ENCODE measurements at places on chromosomes 1 and 21.

DNA sequence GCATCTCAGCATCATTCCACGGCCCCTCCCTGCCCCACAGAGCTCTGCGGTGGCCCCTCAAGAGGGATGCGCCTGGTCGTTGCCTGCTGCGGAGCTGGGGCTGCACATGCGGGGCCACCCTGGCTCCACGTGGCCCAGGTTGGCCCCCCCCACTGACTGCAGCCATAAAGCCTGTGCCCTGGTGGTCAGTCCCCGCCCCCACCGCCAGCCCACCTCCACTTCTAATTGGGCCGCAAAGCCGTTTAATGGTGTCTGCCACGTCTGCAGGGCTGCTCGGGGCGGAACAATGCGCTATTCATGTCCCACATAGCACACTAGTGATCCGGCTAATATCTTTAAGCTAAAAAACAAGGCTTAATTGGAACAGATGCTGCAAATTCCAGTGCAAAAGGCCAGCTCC lies 33.5 kb upstream of the ACTRT2 start:
- DNase-seq: no peak

DNA sequence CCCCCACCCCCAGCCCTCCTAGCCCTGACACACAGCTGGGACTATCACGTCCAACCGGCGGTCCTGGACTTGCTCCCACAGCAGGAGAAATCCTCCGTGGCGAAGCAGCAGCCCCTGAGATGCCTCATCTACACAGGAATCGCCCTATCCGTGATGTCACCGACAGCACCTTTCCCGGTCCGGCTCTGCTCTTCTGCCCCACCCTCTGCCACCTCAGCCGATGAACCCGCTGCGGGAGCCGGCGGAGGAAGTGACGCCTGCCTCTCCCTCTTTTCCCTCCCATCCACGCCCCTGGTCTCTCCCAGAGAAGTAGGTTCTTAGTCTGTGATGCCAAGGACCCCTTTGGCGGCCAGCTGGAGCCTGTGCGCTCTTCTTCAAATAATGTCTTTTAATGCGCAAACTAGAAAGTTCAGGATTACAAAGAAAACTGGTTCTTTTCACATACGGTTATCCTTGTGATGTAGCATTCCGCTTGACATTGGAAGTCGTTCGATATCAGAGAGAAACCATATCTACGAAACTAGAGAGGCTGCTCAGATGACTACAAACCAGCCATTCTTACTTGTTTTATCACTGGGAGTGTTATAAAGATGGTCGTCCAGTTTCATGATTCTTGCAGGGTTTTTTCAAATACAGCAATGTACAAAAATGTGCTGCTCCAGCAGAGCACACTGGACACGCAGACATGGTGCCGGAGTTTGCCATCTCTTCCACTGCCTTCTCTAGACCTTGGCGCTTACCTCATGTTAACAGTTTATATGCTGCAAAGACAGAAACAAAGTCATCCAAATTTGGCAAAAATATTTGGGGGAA lies 120.3 kb downstream of the PPIAL4G start:
- no peak for DNase-seq

- peak; percentile 65 for DNase-seq
Measured at GRCh38 chr1:235919833-235920441, 53.2 kb upstream of the LYST start.

- peak; percentile 84 for DNase-seq
Measured at GRCh38 chr1:62076286-62076685, 118.4 kb upstream of the L1TD1 start.

GRCh38 chr1:211132721-211133392 lies 1.1 kb downstream of the KCNH1 start:
- no peak for DNase-seq

DNA sequence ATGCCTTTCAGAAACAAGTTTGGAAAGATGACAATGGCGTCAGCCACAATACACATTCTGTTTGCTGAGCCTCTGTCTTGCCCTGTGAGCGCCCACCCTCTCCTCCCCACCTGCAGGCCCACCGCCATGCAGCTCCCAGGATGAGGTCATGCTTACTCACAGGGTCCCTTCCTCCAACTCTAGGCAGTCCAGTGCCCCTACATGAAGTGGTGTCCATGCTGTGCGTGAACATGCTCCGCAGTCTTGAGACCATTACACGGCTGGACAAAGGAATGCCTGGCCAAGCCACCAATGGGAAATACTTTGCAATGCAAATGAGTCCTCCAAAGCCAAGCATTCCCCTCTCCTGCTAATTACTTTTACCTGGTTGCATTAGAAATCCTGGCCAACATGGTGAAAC lies 92.2 kb downstream of the CD58 start:
- no peak for DNase-seq

DNA sequence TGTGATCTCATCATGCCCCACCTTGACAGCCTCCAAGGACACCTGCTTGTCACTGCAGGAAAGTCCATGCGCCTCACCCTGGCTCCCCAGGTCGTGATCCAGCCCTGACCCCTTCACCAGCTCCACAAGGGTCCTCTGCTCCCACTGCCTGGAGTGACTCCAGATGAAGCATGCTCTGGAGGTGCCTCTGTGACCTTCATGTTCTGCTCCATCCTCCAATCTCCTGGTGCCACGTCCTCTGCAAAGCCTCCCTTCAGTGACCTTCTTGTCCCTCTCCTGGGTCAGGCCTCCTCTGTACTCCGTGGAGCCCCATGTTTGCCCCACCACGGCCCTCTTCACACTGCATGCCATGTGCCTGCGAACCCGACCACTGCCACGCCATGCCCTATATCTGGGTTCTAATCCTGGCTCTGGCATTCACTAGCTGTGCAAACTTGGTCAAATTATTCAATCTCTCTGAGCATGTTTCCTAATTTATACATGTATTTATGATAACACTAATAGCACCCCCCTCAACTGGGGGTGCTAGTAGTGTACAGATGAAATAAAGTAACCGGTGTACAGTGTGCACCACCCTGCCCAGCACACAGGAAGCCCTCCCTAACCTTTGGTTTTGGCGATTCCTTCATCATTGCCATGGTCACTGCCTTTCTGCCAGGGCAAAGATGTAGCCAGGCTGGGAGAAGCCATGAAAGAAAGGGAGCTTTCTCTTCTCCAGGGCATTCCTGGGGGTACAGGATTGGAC lies 77.4 kb downstream of the STUM start:
- no peak for DNase-seq

GRCh38 chr1:176903474-176903873 lies 261.0 kb downstream of the ASTN1 start:
- no peak for DNase-seq

GRCh38 chr1:198523182-198523950 lies 17.1 kb downstream of the ATP6V1G3 start:
- no peak for DNase-seq

- DNase-seq: no peak
Measured at GRCh38 chr1:114010433-114011184, 31.3 kb downstream of the OLFML3 start.

DNA sequence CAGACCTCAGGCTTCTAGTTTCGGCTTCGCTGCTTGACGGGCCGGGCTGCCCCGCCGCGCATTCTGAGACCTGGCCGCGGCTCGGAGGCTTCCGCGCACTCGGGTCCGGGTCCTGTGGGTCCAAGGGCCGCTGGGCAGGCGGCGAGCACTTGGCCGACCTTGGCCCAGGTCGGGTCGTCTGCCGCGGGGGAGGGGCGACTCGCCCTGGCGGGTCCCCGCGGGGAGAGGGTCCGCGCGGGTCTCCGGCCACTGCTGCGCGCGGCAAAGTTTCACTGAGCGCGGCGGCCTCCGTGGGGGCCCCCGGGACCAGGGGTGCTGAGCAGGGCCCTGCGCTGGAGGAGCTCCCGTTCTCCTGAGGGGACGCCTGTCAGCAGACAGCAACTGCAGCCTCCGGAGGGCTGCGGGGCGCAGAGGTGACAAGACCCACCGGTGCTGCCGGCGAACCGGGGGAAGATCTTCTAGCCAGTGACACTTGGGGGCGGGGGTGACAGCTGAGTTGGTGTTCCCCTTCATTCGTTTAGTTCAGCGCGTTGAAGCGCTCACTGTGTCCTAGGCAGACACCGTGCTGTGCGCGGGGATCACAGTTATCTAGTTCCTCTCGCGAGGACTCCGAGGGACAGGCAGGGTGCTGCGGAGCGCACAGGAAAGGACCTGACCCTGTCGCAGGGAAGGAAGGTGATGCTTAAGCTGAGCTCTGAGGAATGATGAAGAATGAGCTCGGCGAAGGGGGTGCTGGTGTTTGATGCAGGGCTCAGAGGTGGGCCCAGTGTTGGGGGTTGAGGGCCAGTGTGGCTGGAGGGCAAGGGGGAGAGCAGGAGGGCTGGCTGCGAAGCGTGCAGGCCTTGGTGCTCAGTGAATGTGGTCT lies 725 bp downstream of the MTFR1L start:
- DNase-seq: no peak

- no peak for DNase-seq
Measured at GRCh38 chr1:206716870-206717673, 32.4 kb downstream of the MAPKAPK2 start.

DNA sequence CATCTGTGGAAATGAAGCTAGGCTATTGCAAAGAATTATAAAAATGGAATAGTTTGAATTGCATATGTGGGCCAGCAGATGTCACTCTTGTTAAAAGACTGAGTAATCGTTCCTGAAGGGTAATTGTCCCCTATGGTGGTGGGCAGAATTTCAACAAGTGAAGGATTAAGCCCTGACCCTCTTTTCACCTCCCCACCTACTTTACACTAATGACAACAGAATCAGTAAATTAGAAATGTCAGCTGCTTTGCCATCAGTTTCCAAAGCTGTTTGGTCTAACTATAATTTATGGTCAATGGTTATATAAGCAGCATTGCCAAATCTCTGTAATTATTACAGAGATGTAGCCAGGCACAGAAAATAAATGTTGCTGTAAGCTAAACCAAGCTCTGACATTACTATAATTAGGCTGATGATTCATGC lies 898.6 kb downstream of the AMY1C start:
- DNase-seq: no peak

- no peak for DNase-seq
Measured at GRCh38 chr1:226695335-226695900, 43.7 kb downstream of the ITPKB start.

DNA sequence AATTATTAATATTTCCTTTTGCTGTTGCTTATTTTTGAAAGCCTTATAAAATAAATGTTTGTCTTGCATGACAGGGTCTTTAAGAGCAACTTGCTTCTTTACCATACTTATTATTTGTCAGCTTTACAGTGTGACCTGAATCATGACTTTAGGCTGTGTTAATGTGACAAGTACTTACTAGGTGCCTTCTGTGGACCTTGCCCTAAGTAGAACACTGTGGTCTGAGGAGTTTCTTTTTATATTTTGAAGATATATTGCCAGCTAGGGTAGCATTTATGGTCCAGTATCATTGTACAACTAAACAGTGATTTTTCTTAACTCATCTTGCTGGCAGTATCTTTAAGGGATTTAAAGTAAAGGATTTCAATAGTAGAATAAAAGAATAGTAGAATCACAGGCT lies 45.4 kb upstream of the LAMC2 start:
- DNase-seq: no peak

DNA sequence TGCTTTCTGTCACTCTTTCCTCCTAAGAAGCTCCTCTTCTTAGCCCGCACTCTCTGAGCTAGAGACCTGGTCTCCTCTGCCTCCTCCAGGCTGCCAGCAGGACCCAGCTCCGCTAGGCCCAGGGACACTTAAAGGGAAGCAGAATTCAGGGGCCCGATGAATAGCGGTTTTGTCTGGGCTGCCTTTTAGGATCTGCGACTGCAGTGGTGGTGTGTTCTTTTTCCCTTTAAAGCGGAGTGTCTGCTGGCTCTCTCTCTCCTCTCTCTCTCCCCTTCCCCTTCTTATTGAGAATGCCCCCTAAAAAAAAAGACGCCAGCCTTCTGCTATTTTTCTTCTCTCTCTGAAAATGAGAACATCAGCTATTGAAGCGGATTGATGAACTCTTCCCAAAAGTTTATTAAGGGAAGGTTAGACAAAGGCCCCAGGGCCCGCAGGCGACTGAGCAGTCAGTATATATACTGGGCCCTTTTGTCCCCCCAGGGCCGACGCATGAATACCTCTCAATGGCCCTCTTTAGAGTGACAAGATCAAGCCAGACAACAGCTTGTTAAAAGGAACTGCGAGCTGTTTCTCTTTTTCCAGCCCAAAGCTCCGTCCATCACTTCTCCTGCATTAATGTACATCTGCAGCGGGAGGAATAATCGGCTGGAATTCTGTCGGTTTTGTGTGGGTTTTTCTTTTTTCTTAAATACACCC lies 27.0 kb downstream of the PAX7 start:
- no peak for DNase-seq

- peak; percentile 31 for DNase-seq
Measured at GRCh38 chr1:110155878-110156522, 5.7 kb downstream of the SLC6A17 start.

DNA sequence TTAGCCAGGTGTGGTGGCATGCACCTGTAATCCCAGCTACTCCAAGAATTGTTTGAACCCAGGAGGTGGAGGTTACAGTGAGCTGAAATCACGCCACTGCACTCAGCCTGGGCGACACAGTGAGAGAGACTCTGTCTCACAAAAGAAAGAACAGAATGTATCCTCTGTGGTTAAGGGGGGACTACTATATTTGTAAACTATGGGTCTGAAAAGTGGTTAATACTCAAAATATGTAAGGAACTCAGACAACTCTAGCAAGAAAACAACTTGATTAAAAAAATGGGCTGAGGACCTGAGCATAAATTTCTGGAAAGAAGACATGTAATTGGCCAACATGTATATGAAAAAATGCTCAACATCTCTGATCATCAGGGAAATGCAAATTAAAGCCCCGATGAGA lies 11.2 kb downstream of the FNBP1L start:
- DNase-seq: no peak

GRCh38 chr1:17682400-17682799 lies 72.7 kb upstream of the ACTL8 start:
- DNase-seq: no peak

DNA sequence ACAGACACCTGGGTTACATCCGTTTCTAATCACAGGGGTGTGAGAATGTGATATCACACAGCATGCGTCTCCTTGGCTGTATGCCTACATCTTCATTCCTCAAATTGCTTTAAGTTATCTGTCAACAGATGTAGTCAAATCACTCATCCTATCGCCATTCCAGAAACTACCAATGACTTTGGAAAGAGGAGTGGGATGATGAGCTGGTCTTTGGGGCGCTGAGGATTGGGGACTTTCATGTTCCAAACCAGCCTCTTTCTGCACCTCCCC lies 104.8 kb downstream of the NAV1 start:
- DNase-seq: no peak

GRCh38 chr1:78385744-78386462 lies 104.9 kb upstream of the PTGFR start:
- DNase-seq: no peak

DNA sequence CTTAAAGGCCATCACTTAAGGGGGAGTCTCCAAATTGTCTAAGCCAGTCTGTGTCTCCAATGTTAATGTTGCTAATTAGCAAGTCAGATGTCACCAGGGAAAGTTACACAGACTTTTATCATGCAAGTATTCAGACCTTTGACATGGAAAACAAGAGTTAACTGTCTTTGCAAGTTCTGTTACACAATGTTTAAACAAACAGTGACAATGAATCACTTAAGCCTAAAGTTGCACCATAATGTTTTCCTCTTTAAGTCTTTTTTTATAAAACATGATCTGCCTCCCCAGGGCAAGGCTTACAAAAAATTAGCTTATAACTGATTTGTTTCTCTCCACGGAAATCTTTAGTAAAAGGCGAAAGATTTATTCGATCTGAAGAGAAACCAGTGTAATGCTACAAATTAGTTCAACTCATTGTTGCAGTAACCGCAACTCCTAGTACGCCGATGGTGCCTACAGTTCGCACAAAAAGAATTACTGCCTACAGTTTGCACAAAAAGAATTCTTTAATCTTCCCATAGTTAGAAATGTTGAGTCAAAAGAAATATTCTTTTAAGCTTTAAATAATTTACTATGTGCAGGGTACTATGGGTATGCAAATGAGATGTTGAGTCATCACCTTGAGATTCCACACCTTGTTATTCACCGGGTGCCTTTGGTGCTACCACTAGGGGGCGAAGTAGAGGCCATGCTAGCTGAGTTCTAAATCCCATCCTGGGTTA lies 45.3 kb downstream of the HHAT start:
- peak; percentile 90 for DNase-seq

All from astrocyte of the cerebellum (primary cell).